ENCODE measurements at places on chromosomes 12 and 14. TPM values are rescaled to one million over a fixed set of nuclear protein-coding genes. Genes with fewer than 3 reads are reported as not detected.
A peak's percentile ranks its signal among the peaks of the same experiment; 100 is the strongest.

LALBA gene
- not detected for total RNA-seq

DNA sequence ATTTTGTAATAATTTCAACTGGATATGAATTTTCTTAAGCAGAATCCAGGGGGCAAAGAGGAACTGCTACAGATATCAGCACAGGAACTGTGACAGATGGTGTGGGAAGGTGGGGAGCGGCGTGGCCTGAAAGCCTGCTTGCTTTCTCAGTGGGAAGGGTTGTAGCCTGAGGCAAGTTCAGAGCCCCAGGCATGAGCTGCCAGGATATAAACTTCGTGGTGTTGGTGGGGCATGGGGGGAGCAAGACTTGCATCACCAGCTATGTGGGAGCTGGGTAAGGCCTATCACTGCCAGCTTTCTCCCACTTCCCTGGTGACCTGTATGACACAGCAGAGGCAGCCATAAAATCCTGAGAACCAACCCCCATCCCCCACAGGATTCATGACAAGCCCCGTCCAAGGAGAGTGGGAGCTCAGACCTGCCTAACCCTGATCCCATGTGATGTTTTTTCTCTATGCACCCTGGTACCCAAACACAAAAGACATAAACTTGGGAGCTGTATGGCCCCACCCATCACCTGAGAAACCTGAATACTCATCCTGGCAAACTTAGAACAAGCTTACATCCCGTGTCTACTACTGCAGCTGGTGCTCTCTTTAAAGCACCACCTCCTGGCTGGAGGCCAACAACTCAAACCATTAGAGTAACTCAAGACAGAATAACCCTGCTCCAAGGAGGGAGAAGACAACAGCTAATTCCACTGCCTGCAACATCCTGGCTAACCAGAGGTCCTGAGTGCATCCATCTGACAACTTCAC is 16.5 kb downstream of the CLEC1A start:
- no peak for DNase-seq

DNA sequence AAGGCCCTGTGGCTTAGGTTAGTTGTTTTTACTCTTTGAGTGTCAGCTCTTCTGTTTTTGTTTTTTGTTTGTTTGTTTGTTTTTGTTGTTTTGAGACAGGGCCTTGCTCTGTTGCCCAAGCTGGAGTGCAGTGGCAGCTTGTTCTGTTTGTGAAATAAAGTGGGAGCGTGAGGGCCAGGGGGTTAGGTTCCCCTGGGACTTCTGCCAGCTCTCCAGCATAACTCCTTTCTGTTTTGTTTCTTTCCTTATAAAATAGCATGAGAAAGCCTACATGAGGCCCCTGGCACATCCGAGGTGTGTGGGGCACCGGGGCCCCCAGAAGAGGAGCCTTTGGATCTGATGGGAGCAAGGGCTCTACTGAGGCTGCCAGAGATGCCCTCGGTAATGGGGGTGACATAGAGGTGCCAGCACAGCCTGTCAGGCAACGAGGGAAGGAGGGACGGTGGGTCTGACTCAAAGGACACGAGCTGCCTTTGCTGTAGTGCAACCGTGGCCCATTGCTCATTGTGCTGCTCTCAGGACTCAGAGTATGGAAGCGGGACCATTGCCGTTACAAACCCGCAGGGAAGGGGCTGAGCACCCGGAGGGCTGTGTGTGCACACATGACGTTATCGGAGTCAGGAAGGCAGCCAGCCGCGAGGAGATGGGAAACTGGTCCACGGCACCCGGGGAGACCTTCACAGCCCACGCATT is 9.1 kb upstream of the SERPINA11 start:
- no peak for DNase-seq

- DNase-seq, result no peak
Observed at GRCh38 chr12:119249383-119250155, 70.8 kb downstream of the HSPB8 start.

PCED1B gene
- 11.8 TPM for total RNA-seq

- no peak for DNase-seq
Observed at GRCh38 chr14:30211326-30211725, 283.7 kb upstream of the PRKD1 start.

DNA sequence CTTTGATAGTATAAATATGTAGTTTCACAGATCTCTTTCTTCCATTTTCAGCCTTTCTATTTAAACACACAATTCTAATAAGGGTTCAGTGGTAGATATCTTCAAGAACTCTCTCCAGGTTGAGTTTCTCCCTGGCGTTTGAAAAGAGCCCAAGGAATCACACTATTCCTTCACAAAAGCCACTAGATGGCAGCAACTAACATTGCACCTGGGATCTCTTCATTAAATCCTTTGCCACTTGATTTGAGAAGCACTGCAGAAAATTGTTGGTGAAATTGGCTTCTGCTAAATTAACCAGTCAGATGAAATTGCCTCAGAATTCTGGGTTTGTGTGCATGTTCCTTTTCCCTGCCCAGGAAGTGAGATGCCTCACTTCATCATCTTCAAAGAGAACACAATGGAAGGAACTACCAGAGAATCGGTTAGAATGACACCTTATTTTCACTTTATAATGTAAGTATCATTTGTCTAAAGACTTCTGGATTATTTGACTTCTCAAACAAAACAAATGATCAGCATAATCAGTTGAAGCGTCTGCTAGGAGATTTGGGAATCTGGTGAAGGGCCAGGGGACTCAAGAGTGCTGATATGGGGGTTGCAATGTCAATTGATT is 6.8 kb downstream of the CCDC198 start:
- DNase-seq, result no peak

- no peak for DNase-seq
Observed at GRCh38 chr12:98730412-98730811, 85.3 kb downstream of the APAF1 start.

GRCh38 chr14:24055971-24056799 is 4.4 kb downstream of the CARMIL3 start:
- DNase-seq, result no peak

DNA sequence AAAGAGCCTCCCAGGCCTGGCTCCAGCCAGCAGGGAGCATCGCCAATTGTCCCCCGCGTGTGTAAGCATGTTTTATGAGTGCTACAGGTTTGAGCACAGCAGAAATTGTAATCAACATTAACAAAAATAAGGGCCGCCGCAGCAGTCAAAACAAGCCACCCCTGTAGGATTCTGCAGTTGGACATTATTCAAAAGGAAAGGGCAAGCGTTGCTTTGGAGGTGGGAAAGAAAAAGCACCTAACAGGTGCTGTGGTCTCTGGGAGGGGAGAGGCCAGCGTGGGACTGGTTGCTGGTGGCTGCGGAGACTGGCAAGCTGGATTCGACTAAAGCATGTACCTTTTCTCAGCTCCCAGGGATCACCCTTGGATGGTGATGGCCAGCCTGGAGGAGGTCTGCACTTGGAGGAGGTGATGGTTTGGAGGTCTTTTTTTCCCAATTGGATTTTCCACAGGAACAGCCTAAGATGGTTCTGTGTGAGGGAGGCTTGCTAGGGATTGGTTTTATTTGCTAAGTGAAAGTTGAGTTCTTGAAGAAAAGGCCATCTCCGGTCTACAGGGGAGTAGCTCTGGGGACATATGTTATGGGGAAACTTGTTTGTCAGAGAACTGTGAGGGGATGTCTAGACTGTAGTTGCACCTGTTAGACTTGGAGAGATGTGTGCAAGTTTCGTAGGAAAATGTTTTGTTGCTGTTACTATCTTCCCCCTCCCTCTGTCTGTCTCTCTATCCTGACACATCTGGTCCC is 2.0 kb downstream of the DYRK2 start:
- peak; percentile 17 for DNase-seq

SRRM4 gene
- total RNA-seq, result not detected

- DNase-seq, result peak; percentile 97
Observed at GRCh38 chr12:103965590-103966504, at the start of gene TDG. TSS of gene TDG (plus strand) at chr12:103965872. CDS start at chr12:103966038, 166 bp downstream.

DNA sequence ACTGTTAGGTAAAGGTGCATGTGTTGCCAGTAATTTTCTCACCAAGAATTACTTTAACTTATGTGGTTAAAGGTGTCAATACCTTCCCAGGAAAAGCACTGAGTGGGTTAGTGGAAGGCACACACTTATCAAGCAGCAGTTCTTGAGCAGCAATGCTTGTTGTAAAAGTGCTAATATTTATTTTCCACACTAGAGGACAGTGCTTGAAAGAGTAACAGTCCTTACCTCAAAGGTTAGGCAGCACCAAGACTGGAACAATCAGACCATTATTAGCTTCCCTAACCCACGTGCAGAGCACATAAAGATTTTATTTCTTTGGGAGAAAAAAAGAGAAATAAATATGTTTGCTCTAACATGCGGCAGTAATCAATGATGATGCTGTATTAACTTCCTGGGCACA is 48.8 kb upstream of the KRR1 start:
- no peak for DNase-seq

GPR65 gene
- 0.70 TPM for total RNA-seq

GLI1 gene
- total RNA-seq, result 0.69 TPM

PTGDR gene
- 1.0 TPM for total RNA-seq

DNA sequence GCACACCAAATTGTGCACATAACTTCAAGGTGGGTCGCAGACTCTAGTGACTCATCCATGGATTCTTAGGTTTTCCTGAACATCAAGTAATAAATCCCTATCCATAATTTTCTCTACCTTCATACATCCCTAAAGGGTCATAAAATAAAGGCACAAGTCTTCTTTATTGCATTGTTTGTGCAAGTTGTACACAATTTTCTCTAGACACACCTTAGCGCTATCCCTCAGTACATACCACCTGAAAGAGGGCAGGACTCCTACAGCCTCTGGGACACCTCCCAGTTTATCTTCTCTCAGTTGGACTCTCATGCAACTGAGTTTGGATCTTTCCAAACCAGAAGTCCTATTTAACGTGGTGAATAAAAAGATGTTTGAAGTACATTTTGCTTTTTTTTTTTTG is 168.5 kb upstream of the BMP4 start:
- no peak for DNase-seq

DNA sequence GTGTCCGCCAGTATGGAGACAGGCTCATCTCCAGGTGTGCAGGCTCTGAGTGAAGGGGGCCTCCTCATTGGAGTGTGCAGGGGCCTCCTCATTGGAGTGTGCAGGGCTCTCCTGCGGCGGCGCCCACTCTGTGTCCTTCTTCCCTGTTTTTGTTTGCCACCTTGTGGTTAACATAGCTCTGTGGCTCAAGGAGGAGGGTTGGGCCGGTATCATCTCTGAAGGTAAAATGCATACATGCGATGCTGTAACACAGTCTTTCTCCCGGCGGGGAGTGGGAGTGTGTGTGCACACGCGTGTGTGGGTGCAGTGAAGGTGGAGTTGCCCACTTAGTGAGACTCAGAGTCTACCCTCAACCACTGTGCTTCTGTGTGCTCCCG is 429.4 kb downstream of the ZFP36L1 start:
- no peak for DNase-seq

DNA sequence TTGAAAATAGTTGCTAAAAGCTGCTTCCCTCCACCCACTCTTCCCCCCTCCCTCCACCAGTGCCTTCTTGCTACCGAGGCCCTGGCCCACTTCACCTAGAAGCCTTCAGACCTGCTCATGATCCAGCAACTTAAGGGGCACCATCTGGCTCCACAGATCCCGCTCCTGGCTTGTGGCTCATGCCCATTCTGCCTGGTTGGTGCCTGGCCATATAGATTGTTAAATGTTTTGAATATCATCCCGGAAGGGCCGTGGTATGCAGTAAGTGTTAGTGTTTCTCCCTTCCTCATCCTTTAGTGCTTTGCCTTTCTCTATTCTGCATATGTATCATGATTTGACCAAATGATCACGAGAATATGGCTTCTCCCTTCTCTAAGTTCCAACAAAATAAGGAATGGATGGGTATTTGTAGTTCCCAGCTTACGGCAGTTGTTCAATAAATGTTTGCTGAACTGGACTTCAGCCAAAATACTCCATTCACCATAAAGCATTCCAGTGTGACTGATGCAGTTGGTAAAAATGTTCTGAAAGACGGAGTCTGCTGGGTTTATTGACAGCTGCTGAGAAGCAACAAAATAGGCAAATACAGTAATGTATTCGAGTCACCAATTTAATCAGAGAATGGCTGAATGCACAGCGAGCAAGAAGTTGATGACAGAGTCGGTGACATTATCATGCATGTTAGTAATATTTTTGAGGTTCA is 30.7 kb downstream of the GRIP1 start:
- no peak for DNase-seq

C12orf56 gene
- not detected for total RNA-seq

- DNase-seq, result peak; percentile 69
Observed at GRCh38 chr14:64234877-64235651, 59.1 kb downstream of the ESR2 start.

All from ovary (tissue), 10 donors.